ENCODE measurements at places on chromosomes 2 and 18.
A peak's percentile ranks its signal among the peaks of the same experiment; 100 is the strongest.

DNA sequence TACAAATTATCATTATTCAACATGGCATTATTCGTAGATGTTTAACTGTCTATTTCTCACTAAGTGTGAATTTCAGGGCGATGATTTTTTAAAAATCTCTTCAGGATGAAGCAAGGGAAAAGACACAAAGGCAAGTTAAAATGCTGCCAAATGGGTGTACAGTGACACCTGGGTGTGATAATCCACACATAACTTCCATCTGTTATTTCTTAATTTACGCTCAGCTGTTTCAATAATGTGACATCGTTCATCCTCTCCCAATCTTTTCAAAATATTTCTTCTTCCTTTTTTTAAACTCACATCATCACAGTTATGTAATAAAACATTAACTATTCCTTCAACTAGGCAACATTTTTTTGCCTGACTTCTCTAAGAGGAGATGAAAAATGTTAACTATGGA is 10.6 kb downstream of the PDE1A start:
- ATAC-seq: no peak

DNA sequence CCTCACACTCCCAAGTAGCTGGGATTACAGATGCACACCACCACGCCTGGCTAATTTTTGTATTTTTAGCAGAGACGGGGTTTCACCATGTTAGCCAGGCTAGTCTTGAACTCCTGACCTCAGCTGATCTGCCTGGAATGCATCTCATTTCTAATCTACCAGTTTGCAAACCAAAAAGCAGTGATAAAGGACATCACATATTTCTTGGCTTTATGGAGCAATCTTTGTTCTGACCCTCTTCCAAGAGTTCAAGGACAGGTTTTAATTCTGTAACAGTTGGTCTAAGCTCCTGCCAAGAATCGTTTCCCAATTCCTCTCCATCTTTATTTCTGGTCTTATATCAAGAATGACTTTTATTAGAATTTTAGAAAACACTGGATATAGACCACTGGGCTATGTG is 67.7 kb downstream of the SLC40A1 start:
- no peak for ATAC-seq

GRCh38 chr2:60717691-60718090 is 38.4 kb upstream of the PAPOLG start:
- peak; percentile 93 for ATAC-seq

GRCh38 chr2:28628506-28628905 is 123.1 kb upstream of the PPP1CB start:
- no peak for ATAC-seq

DNA sequence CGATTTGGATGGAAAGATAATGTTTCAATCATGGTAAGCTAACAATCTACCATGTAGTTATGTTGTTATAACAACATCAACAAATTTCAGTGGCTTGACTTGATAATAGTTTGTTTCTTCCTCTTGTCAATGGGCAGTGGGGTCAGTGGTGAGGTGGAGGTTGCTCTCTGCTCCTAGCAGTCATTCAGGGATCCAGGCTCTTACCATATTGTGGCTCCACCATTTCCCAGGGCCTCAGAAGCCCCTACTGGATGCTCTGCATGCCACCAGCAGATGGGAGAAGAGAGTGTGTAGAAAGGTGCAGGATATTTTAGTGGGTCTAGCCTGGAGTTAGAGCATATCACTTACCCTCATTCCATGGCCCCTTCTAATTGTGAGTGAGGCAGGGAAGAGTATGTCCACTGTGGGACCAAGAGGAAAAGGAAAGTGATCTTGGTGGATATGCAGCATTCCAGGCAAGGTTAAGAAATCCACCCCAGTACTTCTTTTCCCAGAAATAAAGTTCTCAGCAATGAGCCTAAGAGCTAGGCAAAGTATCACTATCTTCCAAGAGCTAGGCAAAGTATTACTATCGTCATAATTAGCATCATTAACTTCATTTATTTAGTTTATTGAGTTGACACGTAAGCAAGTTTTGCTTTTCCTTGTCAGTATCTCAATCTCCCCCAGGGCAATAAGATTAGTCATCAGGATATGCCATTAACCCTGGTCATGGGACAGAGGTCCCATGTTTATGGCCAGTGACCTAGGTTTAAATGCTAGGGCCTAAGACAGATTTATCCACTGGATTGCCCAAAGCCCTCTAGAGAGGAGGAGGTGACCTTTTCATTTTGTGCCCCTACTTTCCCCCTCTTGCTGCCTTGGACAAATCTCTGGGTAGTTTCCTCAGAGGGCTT is 4.2 kb upstream of the IWS1 start:
- no peak for ATAC-seq

GRCh38 chr2:10424051-10424450 is 24.1 kb downstream of the ODC1 start:
- no peak for ATAC-seq

DNA sequence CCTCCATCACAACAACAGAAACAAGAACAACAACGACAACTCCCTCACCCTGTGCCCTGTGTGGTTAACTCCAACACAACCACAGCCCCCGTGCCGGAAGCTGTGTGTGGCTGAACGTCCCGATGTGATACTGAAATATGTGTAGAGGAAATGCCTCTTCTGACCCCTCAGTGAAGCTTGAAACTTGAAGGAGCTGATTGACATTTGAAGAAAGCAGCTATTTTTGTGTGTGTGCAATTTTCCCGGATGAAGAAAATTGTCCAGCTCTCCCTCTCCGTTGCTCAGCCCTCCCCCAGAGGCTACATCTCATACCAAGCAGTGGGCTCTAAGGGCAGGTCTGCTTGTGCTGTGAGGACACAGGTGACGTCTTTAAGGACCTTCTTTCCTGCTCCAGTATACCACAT is 173.8 kb downstream of the ICOS start:
- ATAC-seq: no peak

DNA sequence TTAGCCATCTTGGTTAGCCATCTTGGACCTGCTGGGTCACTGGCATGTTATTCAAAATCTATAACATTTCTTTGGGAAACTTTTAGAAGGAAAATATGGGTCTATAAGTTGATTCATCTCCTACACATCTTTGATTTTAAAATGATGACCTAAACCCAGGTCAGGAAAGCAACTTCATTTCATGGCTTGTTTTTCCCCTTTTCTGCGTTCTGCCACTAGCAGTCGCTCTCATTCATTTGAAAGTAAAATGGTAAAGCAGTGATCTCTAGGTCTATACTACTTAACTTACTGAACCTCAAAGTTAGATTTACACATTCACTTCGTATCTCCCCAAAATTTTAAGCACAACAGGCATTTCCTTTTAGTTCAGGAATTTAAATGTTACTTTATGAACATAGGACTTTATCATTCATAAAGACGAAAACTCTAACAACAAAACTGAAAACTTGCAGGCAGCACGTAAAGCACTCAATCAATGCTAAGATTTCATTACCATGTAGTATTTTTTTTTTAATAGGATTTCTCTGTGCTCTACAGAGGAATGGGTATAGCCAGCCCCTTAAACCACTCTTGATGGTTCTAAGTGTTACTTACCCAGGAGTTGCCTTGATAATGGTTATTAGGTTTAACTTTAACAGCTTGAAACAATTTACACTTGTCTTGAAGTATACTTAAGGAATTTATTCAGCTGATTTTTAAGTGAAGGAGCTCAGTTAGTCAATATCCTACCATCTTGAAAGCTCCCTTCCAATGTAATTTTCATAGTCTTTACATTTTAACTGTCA is 62.5 kb downstream of the GORASP2 start:
- no peak for ATAC-seq

Data from esophagus mucosa (tissue), 1 donor.